ENCODE measurements at places on chromosomes 4 and X. TPM values are rescaled to one million over a fixed set of nuclear protein-coding genes. Genes with fewer than 3 reads are reported as not detected.

DNA sequence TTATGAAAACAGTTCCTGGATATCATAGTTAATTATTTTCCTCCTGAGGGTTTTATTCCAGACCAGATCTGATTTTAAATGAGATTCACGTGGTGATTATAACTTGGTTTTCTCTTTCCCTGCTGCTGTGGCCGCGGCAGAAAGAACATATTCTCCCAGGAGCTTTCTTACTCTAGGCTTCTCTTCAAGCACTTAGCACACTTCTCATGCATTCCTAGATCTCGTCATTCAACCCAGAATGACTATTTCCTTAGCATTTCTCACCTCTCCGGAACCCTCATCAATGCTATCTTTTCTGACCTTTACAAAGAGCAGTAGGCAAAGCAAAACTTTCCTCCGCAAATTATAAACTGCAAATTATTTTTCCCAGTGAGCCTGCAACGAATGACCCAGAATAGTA is 122.9 kb downstream of the GPAT3 start:
- no peak overlapping the region for H3K4me3 ChIP-seq
- H3K27me3 ChIP-seq, result no peaks in the 10 kb centered on the region
- DNase-seq, result no peak
- no peaks in the 10 kb centered on the region for H3K36me3 ChIP-seq
- no peak overlapping the region for H3K27ac ChIP-seq
- no peaks in the 10 kb centered on the region for H3K4me1 ChIP-seq

The PGM2 gene
- total RNA-seq, result 24.0 TPM

DNA sequence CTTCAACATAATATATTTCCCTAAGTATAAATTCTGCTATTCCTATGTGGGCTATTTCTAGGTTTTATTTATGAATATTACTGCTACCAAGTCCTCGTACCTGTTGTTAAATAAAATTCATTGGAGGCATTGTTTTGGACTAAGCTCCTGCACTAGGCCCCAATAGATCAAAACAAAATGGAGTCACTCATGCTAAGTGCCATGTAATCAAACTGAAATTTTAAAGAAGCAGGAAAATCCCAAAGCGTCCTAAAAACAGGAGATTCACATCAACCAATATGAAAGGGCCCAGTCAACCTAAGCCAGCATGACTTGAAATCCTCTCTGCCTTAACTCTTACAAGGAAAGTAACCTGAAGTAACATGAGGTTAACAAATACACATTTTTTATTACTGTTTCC is 743.2 kb downstream of the TRAM1L1 start:
- no peak overlapping the region for H3K4me3 ChIP-seq
- H3K27ac ChIP-seq, result no peak overlapping the region
- no peak for DNase-seq
- H3K4me1 ChIP-seq, result no peaks in the 10 kb centered on the region
- no peaks in the 10 kb centered on the region for H3K27me3 ChIP-seq

The HTRA3 gene
- 64.7 TPM for total RNA-seq

The SLC6A8 gene
- 7.6 TPM for total RNA-seq

GRCh38 chr4:74501579-74501978 is 56.6 kb downstream of the AREG start:
- H3K36me3 ChIP-seq, result no peaks in the 10 kb centered on the region
- no peak for DNase-seq
- no peaks in the 10 kb centered on the region for H3K4me1 ChIP-seq
- no peak overlapping the region for H3K27ac ChIP-seq
- H3K27me3 ChIP-seq, result peaks cover 3% of the 10 kb centered on the region

DNA sequence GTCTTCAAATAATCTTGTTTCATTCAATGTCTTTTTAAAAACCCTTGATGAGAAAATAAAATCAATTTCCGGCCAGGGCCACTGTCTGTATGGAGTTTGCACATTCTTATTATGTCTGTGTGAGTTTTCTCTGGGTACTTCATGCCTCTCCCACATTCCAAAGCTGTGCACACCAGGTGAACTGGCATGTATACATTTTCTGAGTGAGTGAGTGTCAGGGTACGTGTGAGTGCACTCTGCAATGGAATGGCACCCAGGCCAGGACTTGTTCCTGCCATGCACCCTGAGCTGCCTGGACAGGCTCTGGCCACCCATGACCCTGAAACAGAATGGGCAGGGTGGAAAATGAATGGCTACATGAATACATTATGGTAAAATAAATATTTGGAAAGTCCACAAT is 61.3 kb downstream of the UBE2NL start:
- no peak overlapping the region for H3K4me3 ChIP-seq
- DNase-seq, result no peak
- no peaks in the 10 kb centered on the region for H3K27me3 ChIP-seq
- no peak overlapping the region for H3K27ac ChIP-seq
- no peaks in the 10 kb centered on the region for H3K36me3 ChIP-seq

Measured in ovary (tissue), 10 donors.